ENCODE measurements at places on chromosomes 16 and 17. TPM values are rescaled to one million over a fixed set of nuclear protein-coding genes. Genes with fewer than 3 reads are reported as not detected.
A peak's percentile ranks its signal among the peaks of the same experiment; 100 is the strongest.

DNA sequence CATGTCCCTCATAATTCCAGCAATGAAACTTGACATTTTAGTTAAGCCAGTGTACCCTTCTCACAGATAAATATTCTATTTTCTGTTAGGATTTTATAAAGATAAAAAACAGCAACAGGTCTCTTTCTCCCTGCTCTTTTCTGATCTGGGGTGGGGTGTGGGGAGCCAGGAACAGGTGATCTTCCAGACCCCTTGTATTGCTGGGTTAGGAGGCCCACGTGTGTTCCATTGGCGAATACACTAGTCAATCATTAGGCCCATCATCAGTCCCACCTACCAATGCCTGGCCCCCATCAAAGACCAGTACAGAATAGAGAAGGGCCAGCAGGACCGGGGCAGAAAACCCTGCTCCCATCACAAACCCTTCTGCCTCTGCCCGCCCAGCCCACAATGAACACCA, 40.3 kb upstream of the TOB1 start:
- DNase-seq, result no peak

DNA sequence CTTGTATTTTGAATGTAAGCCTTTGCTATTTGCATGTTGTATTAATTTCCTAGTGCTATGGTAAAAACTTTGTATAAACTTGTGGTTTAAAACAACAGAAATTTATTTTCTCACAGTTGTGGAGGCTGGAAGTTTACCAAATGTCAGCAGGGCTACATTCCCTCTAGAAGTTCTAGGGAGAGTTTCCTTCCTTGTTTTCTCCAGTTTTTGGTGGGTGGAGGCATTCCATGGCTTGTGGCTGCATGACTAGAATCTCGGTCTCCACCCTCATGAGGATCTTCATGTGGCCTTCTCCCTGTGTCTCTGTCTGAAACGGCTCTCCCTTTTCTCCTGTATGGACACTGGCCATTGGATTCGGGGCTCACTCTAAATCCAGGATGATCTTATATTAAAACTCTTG, 482.2 kb upstream of the GOT2 start:
- DNase-seq, result no peak

- DNase-seq, result no peak
Observed at GRCh38 chr17:77783991-77784820, 174.3 kb upstream of the TNRC6C start.

DNA sequence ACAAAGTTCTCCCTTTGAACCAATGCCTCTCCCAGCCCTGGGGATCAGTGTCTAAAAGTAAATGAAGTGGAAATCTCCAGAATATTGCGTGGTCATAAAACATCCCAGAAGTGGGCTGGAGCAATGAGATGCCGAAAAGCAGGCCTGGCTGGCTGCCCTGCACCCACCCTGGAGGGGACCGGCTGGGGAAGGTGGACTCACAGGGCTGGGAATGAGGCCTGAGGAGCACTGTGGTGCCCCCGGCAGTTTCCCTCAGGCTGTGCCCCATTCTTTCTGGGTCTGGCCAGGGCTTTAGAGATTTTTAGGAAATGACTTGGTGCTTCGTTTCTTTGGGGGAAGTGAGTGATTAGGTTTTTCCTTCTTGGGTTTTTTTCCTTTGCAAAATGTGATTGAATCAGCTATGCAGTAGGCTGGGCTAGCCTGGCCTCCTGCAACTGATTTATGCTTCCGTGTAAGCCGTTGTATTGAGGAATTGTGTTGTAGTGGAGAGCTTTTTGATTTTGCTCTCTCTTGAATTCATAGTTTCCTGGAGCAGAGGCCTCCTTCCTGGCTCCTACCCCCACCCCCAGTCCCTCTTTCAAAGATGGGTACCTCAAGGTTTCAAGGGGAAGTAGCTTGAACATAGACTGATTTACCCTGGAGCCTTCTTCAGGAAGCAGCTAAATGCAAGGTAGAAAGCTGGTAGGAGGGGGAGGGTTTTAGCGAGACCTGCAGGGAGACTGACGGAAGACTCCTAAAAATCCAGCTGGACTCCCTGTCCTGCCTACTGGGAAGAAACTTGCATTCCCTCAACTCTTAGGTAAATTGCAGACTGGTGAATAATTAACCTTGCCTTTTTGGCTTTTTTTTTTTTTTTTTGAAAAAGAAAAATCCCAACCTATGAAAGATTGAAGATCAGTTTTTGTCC, 170.2 kb downstream of the RAB11FIP4 start:
- no peak for DNase-seq

DNA sequence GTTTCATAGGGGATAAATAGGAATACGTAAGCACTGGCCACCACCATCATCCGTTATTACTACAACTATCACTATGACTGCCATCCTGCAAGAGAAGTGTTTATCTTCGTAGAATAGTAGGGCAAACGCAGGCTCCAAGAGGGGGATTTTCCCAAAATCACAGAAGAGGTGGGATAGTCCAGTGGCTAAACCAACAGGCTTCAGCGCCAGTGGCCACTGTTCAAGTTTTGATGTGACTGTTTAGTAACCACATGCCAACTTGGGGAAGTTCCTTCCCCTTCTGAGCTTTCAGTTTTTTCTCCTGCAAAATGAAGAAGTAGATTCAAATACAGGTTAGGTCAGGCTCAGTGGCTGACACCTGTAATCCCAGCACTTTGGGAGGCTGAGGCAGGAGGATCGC, 60.7 kb upstream of the GRIN2A start:
- DNase-seq, result no peak

- peak; percentile 98 for DNase-seq
Observed at GRCh38 chr16:87145181-87146176, 171.7 kb downstream of the C16orf95 start.

DNA sequence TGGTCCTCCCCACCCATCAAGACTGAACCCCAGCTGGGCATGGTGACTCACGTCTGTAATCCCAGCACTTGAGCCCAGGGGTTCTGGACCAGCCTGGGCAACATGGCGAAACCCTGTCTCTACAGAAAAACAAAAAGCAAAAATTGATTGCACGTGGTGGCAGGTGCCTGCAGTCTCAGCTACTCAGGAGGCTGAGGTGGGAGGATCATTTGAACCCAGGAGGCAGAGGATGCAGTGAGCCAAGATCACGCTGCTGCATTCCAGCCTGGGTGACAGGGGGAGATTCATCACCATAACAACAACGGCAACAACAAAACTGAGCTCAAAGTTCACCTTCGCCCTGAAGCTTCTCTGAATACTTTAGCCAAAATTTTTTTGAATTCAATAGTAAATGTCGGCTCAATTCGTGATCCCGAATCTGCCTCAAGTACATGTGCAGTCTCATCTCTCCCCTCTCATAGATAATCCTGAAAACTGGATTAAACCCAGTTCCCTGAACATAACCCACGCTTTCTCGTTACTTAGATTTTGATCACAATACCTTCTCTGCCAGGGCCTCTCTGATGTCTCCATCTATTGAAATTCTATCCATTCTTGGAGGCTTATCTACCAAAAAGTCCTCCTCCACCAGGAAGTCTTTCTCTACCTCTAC, 13.5 kb upstream of the MYH10 start:
- DNase-seq, result no peak

DNA sequence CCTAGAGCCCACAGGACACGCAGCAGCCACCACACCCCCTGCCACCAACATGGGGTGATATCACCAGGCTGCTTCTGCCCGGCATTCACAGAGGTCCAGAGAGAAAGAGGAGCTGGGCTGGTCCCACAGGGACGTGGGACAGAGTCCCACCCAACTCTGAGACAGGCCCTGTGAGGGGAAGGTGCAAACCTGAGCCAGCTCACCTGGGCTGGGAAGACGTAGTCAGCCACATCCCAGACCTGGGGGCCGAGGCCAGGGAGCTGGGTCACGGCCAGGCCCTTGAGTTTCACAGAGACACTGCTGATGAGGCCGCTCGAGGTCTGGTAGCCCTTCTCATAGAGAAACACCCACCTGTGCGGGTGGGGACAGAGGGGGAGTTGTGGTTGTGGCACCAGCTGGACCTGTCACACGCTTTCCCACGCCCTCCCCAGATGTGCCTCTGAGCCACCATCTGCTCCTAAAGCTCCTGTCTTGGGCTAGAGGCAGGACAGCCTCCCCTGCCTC, 11.2 kb downstream of the P2RX1 start:
- DNase-seq, result no peak

- DNase-seq, result no peak
Observed at GRCh38 chr17:63634163-63634562, 11.9 kb downstream of the MAP3K3 start.

DNA sequence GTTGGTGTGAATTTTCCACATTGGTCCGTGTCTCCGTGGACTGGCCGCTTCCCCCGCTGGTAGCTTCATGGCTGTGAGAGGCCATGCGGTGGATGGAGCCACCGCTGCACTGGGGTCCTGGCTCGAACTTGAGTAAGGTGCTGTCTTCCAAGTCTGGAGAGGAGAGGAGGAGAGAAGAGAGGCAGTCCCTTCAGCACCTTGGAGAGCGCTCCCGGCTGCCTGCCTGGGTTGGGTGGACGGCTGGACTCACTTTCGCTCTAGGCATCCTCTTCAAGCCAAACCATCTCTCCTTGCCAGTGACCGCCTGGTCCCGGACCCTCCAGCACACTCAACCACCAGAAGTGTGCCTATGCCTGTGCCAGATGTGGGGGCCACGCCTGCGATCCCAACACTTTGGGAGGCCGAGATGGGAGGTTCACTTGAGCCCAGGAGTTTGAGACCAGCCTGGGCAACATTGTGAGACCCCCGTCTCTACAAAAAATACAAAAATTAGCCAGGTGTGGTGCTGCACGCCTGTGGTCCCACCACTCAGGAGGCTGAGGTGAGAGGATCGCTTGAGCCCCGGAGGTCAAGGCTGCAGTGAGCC, 6.2 kb downstream of the JPH3 start:
- DNase-seq, result peak; percentile 56

The ICAM2 gene
- total RNA-seq, result not detected

The TP53TG3B gene
- total RNA-seq, result not detected

The PEMT gene
- 49.3 TPM for total RNA-seq

The C17orf78 gene
- not detected for total RNA-seq

The CDH15 gene
- 0.05 TPM for total RNA-seq

The CCL2 gene
- total RNA-seq, result 17.3 TPM

The SALL1 gene
- 13.3 TPM for total RNA-seq

Measured in SJSA1 (cell line).